ENCODE measurements at places on chromosomes 7 and 10.

- no peak for DNase-seq
Measured at GRCh38 chr10:103541616-103542015, 48.1 kb downstream of the NEURL1 start.

GRCh38 chr10:43073191-43073590, 3.7 kb upstream of the RET start:
- no peak for DNase-seq

- DNase-seq, result no peak
Measured at GRCh38 chr10:132638130-132638515, 100.5 kb downstream of the INPP5A start.

DNA sequence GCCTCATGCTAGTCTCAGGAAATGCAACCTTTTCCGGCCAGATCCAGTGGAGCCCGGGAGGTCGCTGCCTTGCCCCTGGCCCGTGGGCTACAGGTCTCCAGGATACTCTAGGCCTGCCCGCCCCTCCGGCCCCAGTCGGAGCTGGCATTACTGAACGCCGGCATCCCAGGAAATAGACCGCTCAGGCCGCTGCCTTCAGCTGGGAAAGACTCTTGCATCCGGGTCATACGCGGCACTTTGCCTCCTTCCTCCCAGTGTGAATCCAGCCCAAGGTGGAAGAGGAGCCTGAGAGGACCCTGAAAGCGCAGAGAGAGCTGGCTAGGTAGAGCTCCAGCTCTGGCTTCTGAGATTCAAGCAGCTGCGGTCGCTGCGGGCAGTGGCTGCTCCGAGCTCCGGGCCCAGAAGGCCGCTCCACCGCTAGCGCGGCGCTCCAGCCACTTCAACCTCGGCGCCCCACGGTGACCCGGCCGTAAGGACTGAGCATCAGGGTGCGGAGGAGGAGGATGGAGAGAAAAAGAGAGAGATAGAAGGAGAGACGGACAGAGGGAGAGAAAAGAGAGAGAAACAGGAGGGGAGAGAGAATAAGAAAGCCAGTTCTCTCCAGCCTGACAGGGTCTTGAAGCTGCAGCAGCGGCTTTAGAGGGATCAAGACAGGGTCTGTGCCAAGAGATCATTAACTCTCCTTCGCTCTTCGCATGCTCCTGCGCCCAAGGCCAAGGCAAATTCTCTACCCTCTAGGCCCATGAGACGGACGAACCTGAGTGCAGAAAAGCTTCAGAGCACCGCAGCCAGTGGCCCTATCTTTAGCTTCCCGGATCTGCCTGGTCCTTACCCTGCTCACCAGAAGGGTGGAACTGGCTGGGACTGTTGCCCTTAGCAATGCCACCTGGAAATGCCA, 1.8 kb upstream of the HOXA10 start:
- DNase-seq, result peak; percentile 83

- DNase-seq, result peak; percentile 64
Measured at GRCh38 chr10:79904671-79905321, 44.1 kb downstream of the SFTPD start.

DNA sequence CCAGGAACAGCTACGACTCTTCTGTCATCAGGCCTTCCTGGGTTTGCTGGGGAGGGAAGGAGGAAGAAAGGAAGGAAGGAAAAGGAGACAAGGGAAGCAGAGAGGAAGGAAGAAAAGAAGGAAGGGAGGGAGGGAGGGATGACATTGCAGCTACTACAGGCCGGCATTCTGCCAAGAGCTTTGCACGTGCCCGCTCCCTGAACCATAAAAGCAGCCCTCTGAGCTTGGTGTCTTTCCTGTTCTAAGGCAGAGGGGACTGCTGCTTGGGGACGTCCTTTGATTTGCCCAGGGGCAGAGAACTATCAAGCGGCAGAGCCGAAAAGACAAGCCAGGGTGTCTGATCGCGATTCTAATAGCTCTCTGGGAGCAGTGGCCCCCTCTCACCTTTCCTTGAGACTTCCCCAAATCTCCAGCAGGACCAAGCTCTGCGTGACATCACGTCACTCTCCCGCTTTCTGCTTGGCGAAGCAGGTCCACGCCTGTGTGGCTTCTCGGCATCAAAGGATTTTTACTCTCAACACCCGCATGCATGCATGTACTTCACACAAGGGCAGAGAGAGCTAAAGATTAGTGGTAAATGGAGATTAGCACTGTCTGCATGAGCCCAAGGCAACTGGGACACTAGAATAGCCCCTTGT, 167.8 kb upstream of the AUTS2 start:
- no peak for DNase-seq

DNA sequence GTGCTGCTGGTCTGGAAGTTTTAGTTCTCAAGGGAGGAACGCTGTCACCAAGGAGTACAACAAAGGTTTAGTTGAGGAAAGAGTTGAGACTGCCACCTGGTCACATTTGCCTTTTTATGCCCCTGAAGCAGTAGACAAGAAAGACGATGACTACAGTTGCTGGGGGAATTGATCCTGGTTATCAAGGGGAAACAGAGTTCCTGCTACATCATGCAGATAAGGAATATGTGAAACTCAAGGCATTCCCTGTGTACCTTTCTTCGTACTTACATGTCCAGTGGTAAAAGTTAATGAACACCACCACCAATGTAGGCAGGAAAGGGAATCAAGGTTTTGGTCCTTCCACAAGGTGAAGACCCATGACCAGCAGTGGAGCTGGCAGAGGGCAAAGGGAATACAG, 31.8 kb downstream of the SLC35B4 start:
- no peak for DNase-seq

DNA sequence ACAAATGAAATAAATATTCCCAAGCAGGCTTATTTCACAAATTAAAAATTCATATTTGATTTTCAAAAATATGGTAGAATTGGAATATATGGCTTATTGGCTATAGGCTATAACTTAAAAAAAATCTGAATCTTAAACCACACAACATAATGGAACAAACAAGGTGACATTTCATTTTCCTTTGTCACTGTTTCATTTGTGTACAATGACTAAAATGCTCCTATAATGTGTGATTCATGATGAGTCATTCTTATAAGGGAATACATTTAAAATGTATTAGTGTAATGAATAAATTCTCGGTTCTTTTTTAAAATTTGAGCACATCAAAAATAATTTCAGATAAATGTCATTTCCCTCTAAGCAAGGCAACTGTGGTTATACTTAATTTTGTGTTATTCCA, 148.0 kb upstream of the ANK3 start:
- no peak for DNase-seq

DNA sequence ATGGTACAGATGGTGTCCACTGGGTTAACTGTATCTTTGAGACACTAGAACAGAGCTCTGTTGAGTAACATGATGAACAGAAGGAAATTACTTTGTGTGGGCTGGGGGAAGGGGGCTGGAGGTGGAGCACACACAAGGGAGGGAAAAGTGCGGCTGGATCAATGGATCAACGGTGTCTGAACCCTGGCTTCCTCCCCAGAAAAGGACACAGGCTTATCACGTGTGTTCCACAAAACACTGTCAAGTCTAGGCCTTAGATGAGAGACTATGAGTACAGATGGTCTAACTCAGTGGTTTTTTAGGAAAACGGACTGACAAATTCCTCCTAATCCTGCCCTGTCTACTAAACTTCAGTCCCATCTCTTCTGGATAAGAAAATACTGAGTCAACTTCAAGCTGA, 27.8 kb downstream of the HSPB1 start:
- DNase-seq, result no peak

DNA sequence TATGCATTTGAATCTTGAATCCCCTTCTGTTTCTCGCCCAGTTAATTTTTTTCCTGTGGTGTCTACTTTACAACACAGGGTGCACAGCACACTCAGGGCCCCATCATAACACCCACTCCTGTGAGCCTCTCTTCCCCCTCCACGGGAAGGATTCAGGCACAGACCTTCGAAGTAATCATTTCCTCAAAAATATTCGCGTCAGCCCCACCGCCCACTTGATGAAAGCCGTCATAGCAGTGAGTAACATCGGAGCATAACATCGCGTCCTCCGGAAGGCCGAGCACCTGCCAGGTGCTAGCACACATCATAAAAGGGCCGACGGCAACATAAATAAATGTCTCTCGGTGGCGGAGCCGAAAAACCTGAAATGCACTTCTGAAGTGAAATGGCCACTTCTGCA, 201.7 kb upstream of the ADARB2 start:
- DNase-seq, result no peak

- DNase-seq, result no peak
Measured at GRCh38 chr10:5710859-5711258, 26.2 kb downstream of the TASOR2 start.

DNA sequence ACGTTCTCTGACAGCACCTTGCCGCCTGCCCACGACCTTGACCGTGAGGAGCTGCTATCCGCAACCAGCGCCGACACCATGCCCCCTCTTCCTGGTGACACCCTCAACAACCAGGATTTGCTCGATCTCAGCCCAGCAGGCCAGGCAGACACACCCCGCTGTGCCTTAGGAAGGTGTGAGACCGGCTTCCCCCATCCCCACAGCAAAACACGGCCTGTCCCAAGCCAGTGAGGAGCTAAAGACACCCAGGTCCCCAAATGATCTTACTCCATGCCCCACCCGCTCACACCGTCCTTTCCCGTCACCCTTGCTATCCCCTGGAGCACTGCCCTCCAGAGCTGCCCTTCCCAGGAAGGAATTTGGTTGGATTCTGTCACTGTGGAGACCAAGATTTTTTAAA, 21.3 kb upstream of the TTYH3 start:
- no peak for DNase-seq

DNA sequence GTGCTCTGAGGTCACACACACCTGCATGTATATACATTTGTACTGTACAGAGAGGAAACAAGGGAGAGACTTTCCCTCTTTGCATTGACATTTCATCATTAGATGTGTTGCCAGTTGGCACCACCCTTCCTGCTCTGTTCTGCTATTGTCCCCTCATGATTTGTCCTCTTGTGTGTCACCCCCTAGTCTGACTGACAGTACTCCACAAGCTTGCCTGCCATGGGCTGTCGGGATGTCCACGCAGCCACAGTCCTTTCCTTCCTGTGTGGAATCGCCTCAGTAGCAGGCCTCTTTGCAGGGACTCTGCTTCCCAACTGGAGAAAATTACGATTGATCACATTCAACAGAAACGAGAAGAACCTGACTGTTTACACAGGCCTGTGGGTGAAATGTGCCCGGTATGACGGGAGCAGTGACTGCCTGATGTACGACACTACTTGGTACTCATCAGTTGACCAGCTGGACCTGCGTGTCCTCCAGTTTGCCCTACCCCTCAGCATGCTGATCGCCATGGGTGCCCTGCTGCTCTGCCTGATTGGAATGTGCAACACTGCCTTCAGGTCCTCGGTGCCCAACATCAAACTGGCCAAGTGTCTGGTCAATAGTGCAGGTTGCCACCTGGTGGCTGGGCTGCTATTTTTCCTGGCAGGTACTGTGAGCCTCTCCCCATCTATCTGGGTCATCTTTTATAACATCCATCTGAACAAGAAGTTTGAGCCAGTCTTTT, 9.4 kb downstream of the CLDN12 start:
- no peak for DNase-seq

DNA sequence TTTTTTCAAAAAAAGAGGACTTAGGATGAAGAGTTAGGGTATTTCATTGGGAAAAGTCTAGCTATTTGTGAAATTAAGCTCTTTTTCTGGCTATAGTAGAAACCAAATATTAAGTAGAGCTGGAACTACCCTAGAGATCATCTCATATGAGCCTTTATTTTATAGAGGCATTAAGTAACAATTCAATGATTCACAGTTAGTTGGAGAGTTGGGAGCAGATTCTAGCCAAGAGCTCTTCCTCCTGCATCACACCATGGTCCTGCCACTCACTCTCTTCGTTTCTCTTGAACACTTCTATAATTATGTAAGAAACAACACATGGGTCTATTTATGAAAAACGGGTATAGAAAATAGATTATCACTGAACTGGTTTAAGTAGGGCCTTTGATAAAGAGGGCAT, 76.1 kb upstream of the ANK3 start:
- DNase-seq, result no peak

DNA sequence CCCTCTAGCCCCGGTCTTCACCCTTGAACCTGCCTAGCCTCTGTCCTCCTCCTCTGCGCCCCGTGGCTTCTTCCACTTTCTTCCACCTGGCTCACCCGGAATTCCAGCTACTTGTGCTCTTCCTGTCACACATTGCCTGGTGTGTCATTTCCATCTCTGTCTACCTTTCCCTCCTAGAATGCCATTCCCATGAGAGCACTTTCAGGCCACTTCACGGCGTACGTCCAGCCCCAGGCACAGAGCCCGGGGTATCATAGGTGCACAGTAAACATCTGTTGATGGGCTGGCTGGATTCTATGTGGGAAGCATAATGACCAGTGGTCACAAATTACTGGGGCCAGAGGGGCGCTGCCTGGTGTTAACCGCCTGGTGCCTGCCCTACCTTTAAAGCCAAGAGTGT, 161.3 kb downstream of the CUX1 start:
- DNase-seq, result no peak

DNA sequence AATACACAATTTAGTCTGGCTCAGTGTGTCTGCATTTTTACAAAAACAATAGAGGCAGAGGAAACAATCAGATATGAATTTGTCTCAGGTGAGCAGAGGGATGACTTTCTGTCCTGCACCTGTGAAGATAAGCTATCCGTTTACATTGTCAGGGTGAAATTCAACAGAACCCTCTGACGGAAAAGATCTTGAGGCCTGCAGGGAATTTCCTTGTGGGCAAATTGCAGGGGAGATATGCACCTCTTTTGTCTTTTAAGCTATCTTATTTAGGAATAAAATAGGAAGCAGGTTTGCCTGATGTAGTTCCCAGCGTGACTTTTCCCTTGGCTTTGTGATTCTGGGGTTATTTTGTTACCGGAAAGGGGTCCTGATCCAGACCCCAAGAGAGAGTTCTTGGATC, 325.1 kb downstream of the GALNT17 start:
- no peak for DNase-seq

DNA sequence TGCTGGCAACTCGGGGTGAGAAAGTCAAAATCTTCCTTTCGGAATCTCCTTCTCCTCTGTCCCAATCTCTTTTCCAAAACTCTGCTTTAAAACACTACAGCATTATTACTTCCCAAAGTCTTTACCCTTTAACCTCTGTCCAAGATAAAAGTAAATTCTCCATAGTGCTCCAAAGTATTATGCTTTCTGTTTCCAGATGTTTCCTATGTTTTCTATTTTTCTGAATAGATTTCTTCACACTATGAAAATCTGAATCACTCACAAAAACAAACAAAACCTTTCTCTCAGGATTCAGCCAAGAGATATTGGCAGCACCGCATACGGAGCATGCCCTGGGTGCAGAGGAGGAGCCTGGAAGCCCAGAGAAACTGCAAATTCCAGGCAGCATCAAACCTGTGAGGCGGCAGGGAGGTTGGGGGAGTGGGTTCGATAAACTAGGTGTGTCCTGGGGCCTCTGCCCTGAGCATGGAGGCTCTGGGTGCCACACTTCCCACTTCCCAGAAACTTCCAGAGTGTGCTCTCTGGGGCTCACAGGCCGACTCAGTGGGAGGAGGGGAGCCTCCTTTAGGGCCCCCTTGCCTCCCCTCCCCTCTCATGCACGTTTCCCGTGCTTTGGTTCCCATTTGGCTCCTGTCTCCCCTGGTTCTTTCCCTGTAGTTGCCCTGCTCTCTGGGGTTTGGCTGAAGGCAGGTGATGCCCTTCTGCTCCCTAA, 35.6 kb downstream of the VIPR2 start:
- DNase-seq, result no peak

GRCh38 chr10:71848325-71849275, 2.5 kb downstream of the PSAP start:
- no peak for DNase-seq
